Tibial artery (tissue), 4 donors: ENCODE measurements at places on chromosomes 3 and 15.

- no peak for DNase-seq
Measured at GRCh38 chr3:161217496-161217895, 3.6 kb upstream of the NMD3 start.

DNA sequence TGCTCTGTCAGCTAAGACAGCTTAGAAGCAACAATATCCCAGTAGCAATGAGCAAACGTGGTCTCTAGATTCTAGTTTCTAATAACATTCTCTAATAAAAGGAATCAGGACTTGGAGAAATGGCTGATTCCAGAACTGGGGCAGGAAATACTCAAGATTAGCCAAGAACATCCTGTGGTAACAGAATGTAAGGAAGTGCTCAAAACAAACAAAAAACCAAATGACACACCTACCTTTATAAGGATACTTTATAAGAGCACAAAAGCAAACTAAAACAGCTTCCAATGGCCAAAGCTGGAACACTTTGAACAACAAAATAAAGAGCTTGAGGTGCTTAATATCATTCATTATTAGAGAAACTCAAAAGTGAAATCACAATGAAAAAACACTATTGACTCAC is 33.1 kb upstream of the EIF5A2 start:
- DNase-seq: no peak

GRCh38 chr3:160023476-160023875 is 34.8 kb downstream of the IL12A start:
- no peak for DNase-seq

- no peak for DNase-seq
Measured at GRCh38 chr3:120049881-120050539, 44.2 kb downstream of the GSK3B start.

- no peak for DNase-seq
Measured at GRCh38 chr3:102460579-102460978, 25.8 kb downstream of the ZPLD1 start.

DNA sequence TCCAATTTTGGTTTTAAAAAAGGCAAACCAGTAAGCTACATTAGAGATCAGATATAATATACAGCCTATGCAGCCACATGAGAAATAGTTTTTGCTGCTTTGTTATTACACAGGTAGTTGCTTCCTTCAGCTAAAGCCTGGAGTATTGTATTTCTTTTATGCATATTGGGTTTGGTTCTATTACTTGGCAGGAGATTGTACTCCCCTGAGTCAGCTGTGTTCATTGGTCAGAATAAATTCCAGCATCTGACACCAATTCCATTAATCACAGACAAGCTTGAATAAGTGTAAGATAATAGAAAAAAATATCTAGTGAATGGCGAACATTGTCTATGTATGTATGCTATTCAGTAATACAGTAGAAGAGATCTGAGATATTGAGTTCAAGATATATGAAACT is 26.1 kb upstream of the ZCWPW2 start:
- no peak for DNase-seq

DNA sequence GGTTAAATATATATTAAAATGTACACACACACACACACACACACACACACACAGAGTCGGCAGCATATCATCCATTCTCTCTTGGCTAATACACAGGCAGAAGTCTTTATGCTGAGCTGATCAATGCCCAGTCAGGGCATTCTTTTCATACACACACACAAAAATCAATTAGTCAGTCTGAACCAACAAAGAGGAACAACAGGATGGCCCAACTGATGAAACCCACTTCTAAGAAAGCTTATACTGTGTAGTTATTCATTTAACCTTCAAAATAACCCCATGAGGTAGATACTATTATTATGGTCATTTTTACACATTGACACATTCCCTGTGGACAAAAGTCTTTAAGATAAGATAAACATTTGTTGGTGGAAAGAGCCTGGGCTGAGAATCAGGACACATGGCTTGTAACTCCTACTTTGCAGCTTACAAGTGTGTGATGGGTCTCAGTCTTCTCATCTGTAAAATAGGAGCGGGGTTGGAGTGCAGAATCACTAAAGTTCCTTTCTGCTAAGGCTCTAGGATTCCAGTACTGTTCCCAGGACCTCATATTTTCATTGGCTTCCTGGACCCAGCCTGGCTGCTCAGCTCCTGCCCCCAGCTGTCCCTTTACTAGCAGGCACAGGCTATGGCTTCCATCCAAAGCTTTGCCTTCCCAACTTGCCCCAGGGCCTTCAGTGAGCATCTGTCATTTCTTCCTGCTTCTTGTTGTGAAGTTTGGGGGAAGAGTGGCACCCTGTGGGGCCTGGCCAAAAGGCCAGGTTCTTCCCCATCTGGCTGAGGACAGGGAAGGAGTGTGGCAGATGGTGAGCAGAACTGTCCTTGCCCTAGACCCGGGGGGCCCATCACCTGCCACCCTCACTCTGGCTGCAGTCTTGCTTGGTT is 27.2 kb upstream of the GLCE start:
- no peak for DNase-seq

DNA sequence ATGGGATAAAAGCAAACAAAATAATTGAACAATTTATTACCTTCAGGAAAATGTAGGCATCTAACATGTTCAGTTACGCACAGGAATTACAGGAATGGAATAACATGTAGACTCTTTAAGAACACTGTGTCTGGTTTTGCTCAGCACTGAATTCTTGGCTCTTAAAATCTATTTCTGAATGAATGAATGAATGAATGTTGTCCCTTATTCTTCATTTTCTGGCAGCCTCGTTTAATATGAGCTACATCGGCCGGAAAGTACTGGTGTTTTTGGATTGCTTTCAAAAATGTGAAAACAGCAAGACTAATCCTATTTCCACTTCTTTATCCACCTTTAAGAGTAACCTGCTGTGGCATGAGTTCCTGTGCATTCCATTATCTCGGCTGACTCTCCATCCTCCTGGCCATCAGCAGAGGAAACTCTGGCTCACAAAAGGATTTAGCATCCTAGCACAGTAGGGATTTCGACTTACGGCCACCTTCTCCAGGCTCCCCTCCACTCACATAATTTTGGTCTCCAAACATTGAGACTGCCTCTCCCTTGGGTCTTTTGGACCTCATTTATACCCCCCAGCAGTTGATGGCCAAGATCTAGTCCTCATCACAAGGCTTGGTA is 145.3 kb downstream of the FOXP1 start:
- DNase-seq: no peak
